ENCODE measurements at places on chromosomes 4 and X.

DNA sequence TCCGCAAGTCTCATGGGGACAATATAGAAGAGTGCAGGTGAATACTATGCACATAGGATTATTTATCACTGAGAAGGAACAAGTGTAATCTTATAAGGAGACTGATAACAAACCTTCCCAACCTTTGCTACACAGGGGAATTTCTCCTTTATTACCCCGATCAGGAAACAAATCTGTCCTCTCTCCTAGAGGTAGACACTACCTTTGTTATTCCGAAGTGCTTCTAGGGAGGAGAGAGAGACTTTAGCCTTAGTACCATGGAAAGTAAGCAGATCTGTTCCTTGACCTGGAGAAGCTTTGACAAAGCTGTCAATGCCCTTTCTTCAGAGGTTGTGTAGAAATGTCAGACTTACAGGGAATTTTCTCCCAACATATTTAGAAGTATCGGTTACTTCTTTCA is 475.5 kb downstream of the CCSER1 start:
- DNase-seq: no peak

DNA sequence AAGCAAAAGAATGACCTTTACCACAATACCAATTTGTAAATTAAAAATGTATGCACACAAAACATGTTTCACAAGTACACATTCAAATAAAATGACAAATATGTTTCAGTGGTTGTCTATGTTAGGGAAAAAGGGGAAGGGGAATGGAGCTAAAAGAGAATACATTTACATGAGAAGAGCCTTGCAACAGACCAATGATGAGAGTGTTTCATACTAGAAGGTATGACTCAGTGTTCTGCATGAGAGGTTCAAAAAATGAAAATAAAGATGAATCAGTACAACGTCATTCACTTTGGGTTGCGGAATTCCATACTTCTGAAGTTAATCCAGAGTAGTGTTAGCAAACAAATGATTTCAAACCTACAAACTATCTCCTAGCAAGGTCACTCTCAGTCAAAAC is 51.7 kb downstream of the RPGR start:
- no peak for DNase-seq

- DNase-seq: no peak
These were observed 509.9 kb downstream of the SPOCK3 start for GRCh38 chr4:166724369-166724768.

DNA sequence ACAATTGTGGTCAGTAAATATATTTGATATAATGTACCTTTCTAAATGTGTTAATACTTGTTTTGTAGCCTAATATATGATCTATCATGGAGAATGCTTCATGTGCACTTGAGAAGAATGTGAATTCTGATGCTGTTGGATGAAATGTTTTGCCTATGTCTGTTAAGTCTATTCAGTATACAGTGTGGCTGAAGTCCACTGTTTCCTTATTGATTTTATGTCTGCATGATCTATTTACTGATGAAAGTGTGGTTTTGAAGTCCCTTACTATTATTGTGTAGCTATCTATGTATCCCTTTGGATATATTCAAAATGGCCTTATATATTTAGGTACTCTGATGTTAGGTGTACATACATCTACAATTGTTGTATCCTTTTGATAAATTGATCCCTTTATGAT is 515.8 kb upstream of the EPHA5 start:
- DNase-seq: no peak

GRCh38 chr4:131348263-131348662 is 1800.8 kb upstream of the PCDH10 start:
- DNase-seq: no peak

DNA sequence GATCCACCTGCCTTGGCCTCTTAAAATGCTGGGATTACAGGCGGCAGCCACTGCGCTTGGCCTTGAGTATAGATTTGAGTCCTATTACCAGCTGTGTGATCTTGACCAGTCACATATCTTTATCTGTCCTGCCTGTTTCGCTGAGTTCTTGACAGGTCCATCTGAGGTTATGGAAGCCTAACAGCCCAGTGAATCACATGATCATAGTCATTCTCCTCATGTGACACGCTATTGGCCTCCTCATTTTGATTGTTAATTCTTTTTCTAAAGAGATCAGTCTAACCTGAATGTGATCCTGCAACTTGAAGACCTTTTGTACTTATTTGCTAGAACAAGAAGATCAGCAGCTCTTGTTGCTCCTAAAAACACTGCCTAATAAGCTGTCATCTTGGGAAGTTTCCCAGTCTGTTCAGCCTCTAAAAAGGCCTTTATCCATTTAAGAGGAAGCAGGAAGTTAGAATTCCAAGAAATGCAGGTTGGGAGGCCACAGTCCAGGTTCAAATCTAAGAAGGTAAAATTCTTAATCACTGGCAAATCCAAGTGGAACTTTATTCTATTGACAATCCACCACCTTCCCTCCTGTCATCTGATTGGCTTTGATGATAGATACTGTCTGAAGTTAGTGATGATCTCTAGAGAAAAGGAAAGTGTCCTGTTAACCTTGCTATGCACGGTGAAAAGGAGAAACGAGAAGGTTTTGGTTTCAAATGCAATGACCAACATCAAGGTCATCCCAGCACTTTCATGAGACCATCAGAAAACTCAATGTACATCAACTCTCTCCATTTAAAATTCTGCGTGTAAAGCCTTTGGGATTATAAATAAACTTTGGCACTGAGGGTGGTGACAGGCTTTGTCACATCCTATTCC is 86.9 kb downstream of the CHRNA9 start:
- DNase-seq: no peak

GRCh38 chrX:123601437-123601836 is 131.4 kb downstream of the THOC2 start:
- DNase-seq: no peak

DNA sequence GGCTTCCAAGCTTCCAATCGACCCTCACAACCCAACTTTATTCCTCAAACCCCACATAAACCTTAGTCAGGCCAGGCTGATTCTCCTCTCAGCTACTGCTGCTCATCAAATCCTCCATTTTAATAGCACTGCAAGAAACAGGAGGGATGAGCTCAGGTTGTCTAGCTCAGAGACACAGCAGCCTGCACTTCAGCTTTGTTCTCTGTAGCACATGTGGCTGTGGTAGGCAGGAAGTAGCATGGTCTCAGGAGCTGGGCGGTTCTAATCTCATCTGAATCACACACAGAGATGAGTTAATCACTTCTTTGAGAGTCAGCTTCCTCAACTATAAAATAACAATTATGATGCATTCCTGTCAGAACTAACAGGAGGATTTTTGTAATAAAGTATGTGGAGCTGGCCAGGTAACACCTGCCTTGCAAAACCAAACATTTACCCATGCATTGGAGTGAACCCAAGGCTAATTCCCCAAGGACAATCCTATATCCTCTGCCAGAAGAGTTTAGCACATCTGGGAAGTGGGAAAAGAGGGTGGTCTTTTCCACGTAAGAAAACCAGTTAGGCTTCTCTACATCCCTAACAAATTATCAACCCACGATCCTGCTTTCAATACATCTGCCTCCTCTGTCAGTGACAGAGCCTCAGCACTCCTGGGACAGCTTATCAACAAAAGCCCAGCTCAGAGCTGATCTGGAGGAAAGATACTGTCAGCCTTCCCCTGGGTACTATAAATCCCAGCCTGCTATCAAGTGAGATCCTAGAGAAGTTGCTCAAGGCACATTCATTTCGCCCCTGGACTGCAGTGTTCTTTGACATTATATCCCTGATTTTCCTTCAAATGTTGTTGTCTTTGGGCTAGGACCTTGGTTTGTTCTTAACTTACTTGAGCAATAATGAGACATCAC is 32.8 kb downstream of the ELOVL6 start:
- DNase-seq: peak; percentile 33

- DNase-seq: no peak
These were observed 64.7 kb downstream of the CLNK start for GRCh38 chr4:10619855-10620254.

DNA sequence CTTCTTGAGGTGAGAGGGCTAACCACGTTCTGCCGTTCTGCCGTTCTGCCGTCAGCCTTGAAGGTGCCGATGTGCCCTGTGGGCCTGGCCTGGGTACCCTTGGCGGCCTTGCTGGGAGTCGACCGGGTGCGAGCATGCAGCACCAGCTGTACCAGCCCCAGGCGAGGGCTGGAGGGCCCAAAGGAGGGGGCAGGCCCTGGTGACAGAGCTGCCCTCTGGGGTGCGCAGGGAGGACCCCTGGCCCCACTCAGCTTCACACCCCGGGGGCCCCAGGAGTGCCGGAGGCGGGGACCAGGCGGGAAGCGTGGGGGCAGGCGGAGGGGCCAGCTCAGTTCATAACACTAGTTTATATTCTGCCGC is 22.1 kb downstream of the UVSSA start:
- no peak for DNase-seq

DNA sequence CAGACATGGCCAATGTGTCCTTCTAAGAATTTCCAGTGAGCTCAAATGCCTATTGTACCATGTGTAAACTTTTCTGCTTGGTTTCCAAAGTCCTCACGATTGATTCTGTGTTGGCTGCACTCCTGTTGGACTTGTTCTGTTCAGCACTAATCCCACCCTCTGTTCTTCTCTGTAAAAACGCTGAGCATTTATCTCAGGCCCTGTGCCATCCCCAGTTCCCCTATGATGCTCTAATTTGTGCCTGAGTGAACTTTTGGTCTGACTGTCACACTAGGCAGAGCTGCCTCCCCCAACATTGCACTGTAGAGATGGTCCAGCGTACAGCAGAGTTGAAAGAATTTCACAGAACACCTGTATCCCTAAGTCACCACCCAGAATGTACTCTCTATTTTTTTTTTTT is 76.1 kb upstream of the STS start:
- DNase-seq: no peak

DNA sequence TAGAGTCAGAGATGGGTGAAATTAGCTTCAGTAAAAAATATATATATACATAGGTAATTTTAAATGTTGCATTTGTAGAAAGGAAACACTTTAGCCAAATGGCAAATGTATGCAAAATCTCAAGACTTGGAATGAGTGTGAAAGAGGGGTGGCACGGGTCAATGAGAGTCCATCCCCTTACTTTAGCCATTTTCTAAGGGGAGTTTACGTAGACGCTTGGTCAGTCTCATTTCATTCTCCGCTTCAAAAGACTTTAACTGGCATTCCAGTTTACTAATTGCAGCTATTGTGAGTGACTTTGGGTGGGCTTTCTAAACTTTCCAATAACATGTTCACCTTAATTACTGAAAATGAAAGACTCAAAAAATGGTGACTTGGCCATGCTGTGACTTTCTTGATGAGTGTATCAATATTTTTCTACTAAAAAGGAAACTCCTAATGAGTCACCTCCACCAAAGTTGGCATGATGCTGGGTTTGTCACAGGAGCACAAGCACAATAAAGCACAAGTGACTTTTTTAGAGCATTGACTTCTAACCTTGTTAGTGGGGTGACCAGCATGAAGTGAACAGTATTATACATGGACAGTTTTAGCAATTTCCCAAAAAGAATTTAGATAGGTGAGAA is 356.0 kb upstream of the RASGEF1B start:
- DNase-seq: no peak

DNA sequence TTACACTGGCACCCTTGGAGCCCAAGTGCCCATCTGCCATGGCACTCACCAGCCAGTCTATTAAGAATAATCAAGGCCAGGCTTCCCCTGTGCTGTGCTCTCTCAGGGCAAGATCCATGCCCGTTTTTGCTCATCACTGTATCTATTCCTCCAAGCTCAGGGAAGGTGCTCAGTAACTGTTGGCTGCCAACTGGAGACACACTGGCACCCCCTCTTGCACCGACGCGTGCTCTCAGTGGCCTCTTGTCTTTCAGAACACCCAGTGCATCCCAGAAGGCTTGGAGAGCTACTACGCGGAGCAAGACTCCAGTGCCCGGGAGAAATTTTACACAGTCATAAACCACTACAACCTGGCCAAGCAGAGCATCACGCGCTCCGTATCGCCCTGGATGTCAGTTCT is 30.1 kb downstream of the NSG1 start:
- DNase-seq: no peak

DNA sequence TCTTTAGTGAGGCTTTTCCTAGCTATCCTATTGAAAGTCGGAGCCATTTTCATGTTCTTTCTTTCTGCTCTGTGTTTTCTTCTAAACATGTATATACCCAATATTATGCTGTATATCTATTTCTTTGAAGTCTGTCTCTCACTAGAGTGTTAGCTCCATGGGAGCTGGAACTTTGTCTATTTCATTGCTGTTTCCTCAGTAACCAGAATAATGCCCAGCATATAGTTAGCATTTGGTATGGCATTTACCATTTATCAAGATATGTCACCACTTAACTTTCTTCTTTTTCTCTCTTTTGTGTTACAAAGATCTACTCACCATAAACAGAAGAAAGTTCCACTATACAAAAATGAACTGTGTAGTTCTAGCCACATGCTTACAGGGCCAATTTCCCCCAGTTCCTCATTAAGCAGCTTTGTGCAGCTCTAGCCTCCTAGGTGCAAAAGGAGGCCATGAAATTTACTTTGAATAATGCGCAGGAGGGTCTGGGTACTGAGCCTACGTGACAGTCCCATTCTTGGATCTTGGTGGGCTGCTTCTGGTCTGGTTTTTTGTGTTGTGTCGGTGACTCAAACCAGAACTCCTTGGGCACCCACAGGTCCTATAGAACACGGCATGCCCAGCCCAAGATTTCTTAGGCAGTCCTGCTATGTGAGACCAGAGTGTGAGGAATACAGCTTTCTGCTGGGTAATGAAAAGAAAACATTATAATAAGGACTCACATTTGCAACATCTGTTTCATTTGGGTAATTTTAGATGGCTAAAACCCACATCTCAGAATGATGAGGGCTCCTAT is 302.3 kb upstream of the IGFBP7 start:
- DNase-seq: no peak

- DNase-seq: no peak
These were observed 64.8 kb downstream of the IRS4 start for GRCh38 chrX:108671526-108671925.

DNA sequence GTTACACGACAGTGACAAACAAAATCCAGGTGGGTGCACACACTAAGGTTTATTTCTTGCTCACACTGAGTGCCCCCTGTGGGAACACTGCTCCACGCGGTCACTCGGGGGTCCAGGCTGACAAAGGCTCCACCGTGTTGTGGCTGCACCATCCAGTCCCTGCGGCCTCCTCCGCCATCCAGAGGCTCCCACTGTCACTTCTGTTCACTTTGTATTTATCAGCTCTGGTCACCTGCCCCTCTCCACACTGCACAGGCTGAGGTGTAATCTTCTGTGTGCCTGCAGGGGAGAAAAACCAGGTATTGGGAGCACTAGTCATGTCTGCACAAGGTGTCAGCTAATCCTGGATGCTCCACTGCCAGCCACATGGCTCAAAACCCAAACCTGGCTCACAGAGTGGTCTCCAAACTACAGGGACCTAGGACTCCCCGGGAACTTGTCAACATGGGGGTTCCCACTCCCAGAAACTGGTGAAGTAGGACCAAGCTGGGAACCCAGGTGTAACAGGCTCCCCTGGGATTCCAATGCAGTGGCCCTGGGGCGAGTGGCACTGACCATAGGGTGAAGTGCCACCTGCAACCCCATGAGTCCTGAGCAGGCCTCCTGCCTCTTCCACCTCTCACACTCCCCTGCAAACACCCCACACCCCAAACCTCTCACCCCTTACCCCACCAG is 25.5 kb downstream of the HMX1 start:
- no peak for DNase-seq

GRCh38 chr4:177097291-177097690 is 212.4 kb upstream of the NEIL3 start:
- DNase-seq: no peak
